Spinal cord (tissue), 10 donors: ENCODE measurements at places on chromosomes 2 and 18. TPM values are rescaled to one million over a fixed set of nuclear protein-coding genes. Genes with fewer than 3 reads are reported as not detected.
A peak's percentile ranks its signal among the peaks of the same experiment; 100 is the strongest.

DNA sequence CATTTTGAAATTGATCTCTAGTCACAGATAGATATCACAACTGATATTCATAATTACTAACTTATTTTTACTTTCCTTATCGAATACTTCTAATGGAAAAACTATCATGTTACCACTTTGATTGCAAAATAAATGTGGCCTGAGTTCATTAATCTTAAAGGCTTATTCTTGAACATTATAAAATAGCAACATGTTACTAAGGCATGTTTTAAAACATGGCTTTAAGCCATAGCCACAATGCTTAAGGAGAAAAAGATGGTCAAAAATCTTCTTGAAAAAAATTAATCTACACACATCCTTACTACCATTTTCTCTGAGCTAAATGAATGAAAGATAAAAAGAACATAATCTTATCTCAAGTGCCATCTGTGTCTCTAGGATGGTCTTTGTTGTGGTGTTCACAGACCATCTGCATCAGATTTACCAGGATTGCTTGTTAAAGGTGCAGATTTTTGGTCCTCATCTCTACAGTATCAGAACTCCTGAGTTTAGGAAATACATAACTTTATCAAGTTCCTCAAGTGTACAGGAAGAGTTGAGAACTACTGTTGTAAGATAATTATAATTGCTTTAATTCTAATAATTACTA is 15.3 kb downstream of the MTX2 start:
- H3K4me3 ChIP-seq: no peak overlapping the region
- H3K36me3 ChIP-seq: no peaks in the 10 kb centered on the region
- H3K27ac ChIP-seq: no peak overlapping the region
- no peaks in the 10 kb centered on the region for H3K27me3 ChIP-seq
- no peaks in the 10 kb centered on the region for H3K4me1 ChIP-seq
- DNase-seq: no peak

- H3K27me3 ChIP-seq: no peaks in the 10 kb centered on the region
- H3K27ac ChIP-seq: no peak overlapping the region
- peaks cover 22% of the 10 kb centered on the region for H3K4me1 ChIP-seq
- H3K4me3 ChIP-seq: no peak overlapping the region
Observed at GRCh38 chr2:96969321-96969720, 17.1 kb downstream of the FAM178B start.

DNA sequence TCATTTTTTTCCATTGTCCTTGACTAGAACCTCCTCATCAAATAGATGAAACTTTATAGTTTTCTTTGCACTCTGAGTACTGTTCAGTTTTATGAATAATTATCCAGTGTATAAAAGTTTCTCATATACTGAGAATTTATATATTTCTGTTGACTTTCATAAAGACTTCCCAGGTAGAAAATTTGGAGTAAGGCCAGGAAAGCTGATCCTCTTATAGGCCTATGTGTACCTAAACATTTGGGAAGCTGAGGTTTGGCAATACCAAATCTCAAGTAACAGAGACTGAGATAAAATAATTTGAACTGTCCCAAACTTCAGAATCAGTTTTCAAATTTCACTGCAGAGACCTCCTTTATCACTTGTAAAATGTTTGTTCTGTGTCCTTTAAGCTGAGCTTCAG is 43.4 kb downstream of the CCDC102B start:
- H3K27me3 ChIP-seq: no peaks in the 10 kb centered on the region
- H3K36me3 ChIP-seq: no peaks in the 10 kb centered on the region
- H3K27ac ChIP-seq: no peak overlapping the region
- no peak for DNase-seq

MLPH gene
- 5.2 TPM for total RNA-seq

DNA sequence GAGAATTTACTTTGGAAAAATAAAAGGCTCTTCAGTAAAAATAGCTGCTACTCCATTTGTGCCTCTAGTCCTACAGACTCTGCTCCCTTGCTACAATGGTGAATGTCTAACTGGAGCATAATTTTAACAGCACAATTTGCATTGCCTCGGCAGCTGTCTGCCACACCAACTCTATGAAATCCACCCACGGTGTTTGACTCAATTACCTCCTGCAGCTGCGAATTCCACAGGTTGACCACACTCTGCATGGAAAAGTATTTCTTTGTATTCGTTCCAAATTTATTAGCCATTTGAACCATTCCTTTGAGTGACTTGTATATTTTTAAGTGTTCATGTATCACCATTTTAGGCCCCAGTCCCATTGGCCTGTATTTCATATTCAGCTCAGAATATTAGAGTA is 182.1 kb upstream of the CCDC68 start:
- H3K27me3 ChIP-seq: no peaks in the 10 kb centered on the region
- no peak overlapping the region for H3K4me3 ChIP-seq
- DNase-seq: no peak
- H3K4me1 ChIP-seq: peaks cover 3% of the 10 kb centered on the region
- H3K27ac ChIP-seq: no peak overlapping the region
- H3K36me3 ChIP-seq: no peaks in the 10 kb centered on the region

- no peaks in the 10 kb centered on the region for H3K27me3 ChIP-seq
- H3K36me3 ChIP-seq: no peaks in the 10 kb centered on the region
- no peaks in the 10 kb centered on the region for H3K4me1 ChIP-seq
- no peak overlapping the region for H3K4me3 ChIP-seq
Observed at GRCh38 chr2:159243529-159243928, 43.0 kb downstream of the WDSUB1 start.

ANKRD53 gene
- 0.69 TPM for total RNA-seq

CAVIN2 gene
- 82.2 TPM for total RNA-seq

UCN gene
- 0.79 TPM for total RNA-seq

DNA sequence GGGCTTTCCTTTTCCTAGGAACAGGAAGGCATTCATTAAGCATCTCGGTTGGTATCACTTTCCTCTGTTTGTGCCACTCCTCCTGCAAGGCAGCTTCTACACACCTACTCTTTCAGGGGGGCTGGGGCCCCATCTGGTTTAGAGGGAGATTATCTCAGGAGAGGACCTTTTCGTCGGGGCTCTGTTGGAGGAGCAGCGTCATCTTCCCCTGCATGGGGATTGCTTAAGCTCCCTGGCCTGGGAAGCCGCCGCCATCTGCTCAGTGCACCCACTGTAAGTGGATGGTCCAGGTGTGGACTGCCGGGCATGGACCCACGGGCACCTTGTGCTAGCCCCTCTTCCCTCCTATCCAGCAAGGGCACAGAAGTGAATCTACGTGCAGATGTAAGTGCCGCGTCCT is 355.3 kb upstream of the SMIM21 start:
- no peak overlapping the region for H3K4me3 ChIP-seq
- H3K36me3 ChIP-seq: no peaks in the 10 kb centered on the region
- H3K4me1 ChIP-seq: peaks cover 14% of the 10 kb centered on the region
- H3K27me3 ChIP-seq: no peaks in the 10 kb centered on the region
- no peak overlapping the region for H3K27ac ChIP-seq

DNA sequence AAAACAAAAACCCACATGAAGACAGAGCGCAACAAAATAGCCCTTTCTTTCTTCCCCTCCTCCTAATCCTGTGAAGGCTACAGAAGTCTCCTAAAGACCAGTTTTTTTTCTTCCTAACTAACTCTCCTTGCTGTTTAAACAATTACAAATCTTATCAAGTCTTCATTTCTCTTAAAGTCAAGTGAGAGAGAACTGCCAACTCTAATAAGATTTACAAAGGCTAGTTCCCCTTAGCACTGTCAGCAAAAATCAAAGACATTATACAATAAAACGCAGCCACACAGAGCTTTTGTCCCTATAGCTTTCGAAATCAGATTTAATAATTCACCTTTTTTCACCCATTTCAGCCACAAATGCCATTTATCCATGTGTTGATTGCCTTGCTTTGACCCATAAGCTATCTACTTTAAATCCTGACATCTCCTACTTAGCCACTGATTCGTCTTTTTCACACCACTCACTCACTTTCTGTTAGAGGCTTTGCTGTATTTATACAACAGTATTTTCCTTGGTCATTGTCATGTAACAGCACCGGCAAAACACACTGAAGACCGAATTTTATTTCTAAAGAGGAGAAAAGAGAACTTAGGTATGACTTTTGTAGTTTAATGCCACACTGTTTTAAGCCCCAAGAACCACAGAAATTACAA is 5.9 kb downstream of the NRXN1 start:
- H3K27ac ChIP-seq: peak overlapping the region; percentile 68
- peak overlapping the region; percentile 34 for H3K4me3 ChIP-seq
- no peak for DNase-seq
- peaks cover 13% of the 10 kb centered on the region for H3K4me1 ChIP-seq

GEN1 gene
- total RNA-seq: 8.4 TPM

NPPC gene
- 16.6 TPM for total RNA-seq
